Activated CD8-positive, alpha-beta memory T cell treated with anti-CD3 and anti-CD28 coated beads for 1 hour (primary cell): ENCODE measurements at places on chromosomes 3 and 15.

GRCh38 chr15:39125904-39126303, 455.0 kb upstream of the THBS1 start:
- DNase-seq, result no peak

DNA sequence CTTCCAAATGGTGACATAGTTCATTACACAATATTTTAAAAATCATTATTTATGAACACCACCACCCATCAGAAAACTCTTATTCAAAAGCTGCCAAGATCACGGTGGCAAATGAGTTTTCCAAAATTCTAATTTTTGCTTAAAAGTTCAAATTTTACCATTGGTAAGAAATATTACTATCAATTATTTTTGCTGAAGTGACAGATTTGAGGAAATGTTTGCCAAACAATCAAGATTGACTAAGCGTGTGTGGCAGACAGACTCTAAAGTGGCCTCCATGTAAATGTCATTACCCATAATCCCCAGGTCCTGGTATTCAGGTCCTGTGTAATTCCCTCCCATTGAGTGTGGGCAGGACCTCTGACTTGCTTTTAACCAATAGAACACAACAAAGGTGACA, 35.0 kb downstream of the ZNF280D start:
- DNase-seq, result no peak

DNA sequence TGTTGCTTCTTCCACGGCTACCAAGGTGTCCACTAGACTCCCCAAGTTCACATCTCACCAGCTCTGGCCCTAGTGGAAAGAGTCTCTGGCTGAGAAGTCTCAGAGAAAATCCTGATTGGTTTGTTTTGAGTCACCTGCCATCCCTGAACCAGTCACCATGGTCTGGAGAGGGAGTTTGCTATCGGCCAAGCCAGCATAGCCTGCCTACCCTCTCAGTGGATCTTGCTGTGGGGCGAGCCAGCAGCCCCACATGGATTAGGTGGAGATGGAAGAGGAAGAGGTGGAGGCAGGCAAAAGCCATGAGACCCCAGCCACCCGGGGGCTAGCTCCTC, 48.1 kb upstream of the FLNB start:
- DNase-seq, result no peak

GRCh38 chr15:67024314-67024997, 40.9 kb upstream of the SMAD3 start:
- no peak for DNase-seq

DNA sequence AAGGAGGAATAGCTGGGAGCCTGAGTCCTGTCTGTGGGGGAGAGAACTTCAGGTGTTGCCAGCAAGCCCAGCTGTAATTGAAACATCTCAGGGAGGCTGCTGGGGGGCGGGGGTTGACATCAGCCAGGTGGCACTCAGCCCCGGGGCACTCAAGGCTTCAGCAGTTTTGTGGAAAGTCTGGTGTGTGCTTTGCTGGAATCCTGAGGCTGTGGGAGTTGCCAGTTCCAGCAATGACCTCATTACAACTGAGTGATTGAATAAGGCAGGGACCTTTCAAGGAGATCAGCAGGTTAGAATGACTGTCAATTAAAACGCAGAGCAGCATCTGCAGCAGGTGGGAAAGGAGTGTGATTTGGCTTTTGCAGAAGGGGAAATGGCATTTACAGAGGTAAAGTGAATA, 75.7 kb downstream of the FAM43A start:
- no peak for DNase-seq

DNA sequence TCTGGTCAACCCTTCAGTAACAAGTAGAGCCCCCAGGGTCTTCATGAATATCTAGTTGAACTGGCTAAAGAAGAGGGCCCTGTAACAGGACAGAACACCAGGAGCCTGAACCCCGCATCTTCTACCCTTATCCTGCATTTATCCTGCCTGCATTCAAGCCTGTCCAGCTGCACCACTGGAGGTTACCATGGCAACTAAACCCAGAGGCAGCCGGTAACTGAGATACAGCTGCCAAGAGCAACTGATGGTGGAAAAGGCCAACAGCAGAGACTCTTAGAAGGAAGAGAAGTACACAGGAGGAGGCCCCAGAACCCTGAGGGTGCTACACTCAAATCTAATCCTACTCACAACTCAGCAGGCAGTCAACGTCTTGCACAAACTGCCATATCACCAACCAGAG, 3.7 kb upstream of the PRKAR2A start:
- no peak for DNase-seq

- no peak for DNase-seq
Observed at GRCh38 chr3:13539671-13540070, 9.3 kb upstream of the FBLN2 start.

- no peak for DNase-seq
Observed at GRCh38 chr3:122183893-122184590, 574 bp downstream of the CASR start.

DNA sequence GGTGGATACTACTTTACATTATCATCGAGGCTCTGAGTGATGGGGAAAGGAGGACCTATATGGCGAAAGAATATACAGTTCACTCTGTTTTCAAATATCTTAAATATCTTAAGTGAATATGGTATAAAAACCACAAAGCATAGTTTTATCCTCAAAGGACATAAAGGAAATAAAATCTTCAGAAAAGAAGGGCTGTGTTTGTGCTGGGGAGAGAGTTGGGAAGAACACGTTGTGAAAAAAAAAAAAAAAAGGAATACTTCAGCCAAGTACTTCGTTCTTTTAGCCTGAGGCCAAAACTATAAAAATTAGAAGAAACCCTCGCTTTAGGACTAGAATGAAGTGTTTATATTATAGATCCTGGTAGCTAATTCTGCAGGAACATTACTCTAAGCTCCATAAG, 10.2 kb upstream of the TMEM212 start:
- no peak for DNase-seq

GRCh38 chr3:172591876-172592771, 68.9 kb upstream of the TNFSF10 start:
- peak; percentile 49 for DNase-seq

DNA sequence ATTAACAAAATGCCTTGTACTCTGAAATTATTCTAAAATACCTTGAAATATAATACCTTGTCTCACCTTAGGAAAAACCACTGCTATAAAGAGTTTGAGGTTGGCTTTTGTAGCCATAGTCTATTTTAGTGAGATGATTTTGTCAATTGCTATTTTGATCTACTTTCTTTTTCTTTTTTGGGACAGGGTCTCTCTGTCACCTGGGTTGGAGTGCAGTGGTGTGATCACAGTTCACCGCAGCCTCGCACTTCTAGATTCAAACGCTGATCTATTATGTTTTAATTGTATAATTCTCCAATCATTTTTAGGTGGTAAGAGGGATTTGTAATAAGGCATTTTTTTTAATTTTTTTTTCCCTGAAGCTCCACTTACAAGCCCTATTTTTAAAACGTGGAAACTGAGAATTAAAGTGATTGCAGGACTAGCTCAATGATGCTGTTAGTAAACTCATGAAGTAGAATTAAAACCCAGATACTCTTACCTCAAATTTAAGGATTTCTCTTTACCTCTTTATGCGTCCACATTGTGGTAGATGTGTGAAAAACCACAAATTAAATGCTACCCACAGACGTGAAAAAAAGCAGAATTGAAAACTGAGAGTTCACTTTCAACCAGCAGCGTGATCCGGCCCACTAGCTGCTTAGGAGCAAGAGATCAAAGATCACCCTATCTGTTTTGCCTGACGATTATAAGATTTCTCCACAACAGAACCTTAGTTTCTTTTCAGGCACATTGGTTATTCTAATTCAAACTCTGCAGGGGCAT, 384.2 kb downstream of the CGGBP1 start:
- DNase-seq, result no peak

- no peak for DNase-seq
Observed at GRCh38 chr3:165103616-165104015, 25.3 kb upstream of the SI start.

DNA sequence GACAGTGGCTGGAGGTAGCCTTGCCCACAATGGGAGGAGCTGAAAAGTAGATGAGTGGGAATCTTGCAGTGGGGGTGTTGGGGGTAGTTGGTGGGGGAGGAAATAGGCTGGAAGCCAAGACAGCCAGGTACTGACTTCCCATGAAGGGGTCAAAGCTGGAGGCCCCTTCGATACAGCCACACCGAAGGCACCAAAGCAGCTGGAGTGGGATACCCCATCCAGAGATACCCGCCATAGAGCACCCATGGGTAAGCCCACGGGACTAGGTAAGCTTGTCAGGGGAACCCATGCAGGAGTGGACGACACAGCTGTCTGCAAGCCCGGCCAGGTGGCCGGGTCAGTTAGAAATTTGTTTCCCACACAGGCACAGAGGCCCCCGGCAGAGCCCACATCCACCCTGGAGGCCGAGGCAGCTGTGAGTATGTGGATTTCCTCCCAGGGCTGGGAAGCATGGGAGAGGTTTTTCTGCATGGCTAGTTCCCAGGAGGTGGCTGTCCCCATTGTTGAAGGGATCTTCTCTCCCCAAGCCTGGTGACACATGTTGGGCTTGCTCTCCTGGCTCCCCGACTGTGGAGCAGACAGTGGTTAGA, 28.6 kb downstream of the PRR23E start:
- no peak for DNase-seq

DNA sequence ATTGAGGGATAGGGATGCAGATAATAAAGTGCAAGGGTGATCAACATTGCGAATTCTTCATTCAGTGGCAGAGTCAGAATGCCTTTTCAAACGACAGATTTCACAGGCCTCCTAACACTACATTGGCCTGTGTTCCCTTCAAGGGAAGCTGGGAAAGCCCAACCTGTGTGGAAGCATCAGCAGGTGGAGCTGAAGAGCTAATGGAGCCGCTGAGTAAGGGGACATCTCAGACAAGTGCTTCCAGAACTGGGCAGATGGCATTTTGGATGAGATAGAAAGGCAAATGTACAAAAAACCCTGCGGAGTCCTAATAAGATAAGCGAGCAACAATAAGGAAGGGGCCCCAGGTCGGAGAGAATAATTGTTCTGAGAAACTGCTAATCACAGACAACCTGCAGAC, 8.5 kb upstream of the SLC24A5 start:
- DNase-seq, result no peak

DNA sequence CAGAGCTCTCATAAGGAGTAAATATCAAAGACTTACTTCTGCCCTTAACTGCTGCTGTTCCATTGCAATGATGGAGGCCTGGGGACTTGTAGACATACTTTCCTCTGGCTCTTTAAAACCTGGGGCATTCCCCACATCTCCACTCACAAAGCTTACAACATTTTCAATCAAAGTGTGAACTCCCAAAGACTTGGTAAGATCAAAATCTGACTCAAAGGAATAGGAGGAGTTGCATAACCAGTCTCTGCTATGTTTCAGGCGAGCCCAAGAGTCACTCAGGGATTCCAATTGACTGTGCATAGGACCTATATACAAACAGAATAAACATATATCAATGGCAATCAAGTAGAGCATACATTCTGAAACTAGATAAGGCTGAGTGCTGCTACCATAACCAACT, 101.5 kb downstream of the FBXL22 start:
- no peak for DNase-seq

DNA sequence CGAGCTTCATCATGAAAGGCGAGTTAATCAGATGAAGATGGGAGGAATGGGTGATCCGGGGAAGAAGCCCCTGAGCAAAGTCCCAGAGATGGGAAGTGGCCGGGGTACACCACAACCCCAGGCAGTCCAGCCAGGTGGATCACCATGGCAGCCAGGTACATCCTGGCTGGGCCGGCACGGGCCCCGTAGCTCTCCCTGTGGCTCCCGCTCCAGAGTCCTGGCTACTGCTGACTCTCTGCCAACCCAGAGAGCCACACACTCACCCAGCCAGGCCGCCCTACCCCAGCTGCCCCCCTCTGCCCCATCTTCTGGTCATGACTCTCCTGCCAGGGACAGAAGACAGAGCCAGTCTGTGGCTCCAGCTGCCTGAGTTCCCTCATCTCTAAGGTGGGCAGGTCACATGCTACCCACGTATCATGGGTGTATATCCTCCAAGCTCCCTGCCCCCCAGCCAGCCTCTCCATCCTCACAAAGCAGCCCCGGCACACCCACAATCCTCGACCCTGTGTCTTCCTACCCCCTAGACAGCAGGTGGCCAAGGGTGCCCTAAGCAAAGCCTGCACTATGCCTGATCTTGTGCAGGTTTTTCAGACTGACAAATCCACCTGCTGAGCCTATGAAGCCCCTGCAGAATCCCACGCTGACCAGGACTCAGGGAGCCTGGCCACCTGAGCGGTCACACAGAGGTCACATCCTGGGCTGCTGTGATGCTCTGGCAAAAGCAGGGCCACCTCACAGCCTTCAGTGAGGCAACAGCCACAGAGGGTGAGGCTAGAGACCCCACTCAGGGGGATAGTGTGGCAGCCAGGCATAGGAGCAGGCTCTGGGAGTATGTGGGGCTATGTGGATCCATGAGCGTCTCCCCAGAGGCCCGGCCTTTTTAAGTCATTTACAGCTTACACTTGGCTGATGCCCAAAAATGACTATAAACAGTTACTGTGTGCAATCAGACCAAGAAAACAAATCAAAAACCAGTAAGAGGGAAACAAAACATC, 13.2 kb downstream of the XXYLT1 start:
- DNase-seq, result no peak

DNA sequence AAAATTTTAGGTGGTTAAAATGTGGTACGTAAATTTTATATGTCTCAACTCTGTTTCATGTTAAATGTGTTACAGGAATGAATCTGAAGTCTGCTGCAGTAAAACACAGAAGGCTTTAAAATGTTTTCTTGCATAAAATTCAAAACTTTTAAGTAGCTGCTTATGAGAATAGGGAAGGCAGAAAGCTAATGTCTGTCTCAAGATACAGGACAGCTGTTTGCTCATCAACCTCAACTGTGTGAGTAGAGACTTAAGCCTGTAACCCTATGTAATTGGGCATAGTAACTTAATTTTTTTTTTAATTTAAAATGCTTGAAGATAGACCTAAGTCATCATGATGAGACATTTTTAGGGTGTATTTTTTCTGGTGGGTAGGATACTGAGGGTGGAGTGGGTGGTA, 38.9 kb downstream of the ZFAND6 start:
- DNase-seq, result no peak

DNA sequence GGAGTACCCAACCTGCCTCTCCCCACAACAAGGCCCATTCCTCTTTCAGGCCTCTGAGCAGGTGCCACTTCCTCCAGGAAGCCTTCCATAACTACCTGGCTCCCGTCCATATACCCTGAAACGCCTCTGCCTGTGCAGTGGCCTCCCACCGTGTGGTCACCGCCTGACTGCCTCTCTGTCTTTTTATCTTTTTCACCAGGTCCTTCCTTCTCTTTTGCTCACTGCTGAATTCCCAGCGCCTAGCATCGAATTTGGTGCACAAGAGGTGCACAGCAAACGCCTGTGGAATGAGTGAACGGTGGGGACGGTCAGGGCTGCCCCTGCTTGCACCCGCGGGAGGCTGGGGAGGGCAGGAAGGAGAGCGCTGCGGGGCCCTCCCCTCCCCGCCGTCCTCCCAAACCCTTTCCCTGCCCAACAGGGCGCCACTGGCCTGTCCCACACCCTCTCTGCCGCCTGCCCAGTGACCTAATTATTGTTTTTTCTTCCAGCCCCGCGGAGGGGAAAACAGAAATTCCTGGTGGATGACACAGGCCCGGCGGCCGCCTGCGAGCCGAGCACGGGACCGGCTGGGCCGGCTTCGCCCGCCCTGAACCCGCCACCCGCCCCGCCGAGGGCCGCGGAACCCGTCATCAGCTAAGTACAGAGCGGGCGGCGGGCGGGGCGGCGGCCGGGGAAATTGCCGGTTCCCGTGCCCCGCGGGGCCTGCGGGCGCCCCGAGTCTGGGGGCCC, 140.1 kb downstream of the SMAD6 start:
- DNase-seq, result no peak

GRCh38 chr3:98809557-98809956, 46.4 kb downstream of the ST3GAL6 start:
- no peak for DNase-seq

- no peak for DNase-seq
Observed at GRCh38 chr3:171960159-171960558, 79.2 kb upstream of the FNDC3B start.
